Fibroblast of skin of right biceps (primary cell): ENCODE measurements at places on chromosomes 2 and 18.

DNA sequence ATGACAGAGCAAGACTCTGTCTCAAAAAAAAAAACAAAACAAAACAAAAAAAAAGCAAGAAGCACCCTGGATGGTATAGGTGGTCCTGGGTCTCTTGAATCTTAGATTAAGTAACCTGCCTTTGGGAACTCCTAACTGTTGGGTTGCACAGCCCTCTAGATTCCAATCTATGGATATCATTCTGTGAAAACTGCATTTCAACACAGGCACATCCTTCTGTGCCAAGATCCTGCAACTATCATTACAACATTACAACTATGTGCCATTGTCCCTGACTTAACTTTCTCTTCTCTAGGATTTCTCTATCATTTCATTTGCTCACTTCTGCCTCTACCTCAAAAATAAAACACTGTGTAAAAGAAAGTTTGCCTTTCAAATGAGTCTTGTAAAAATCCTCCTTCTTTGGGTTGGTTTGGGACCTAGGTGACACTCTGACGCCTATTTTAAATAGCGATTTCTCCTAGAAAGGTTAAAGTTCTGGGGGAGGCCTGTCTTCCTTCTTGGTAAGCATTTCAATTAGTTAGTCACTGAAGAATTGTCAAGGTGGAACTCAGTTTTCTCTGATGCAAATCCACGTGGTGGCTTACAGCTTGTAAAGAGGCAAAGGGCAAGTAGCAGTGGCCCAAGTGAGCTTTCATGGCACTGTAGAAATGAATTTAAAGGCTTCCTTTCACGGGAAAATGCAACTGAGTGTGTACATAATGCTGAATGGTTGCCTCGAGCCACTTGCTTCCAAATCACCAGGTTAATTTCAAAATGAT lies 9.2 kb downstream of the LGALSL start:
- DNase-seq, result peak; percentile 24

DNA sequence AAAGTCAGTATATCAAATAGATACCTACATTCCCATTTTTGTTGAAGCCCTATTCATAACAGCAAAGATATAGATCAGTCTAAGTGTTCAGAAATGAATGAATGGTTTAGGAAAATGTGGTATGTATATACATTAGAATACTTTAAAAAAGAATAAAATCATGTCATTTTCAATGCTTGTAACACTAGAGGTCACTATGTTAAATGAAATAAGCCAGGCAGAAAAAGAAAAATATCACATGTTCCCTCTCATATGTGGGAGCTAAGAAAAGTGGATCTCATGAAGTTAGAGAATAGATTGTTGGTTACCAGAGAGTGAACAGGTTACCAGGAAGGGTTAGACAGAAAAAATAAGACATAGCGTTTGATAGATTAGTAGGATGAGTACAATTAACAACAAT lies 1111.0 kb upstream of the SLC39A10 start:
- DNase-seq, result no peak

DNA sequence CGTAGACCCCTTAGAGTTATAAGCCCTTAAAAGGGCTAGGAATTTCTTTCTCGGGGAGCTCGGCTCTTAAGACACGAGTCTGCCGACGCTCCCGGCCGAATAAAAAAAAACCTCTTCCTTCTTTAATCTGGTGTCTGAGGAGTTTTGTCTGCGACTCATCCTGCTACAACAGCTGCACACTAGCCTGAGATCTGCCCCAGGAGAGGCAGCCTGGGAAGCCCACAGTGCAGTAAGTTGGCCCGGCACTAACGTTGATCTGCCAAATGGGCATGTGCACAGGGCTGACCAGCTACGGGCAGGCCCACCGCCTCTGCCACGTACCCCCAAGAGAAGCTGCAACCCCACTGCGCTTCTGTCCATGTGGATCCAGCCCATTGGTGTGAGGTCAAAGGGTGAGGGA lies 8.4 kb upstream of the LIMS2 start:
- peak; percentile 28 for DNase-seq

DNA sequence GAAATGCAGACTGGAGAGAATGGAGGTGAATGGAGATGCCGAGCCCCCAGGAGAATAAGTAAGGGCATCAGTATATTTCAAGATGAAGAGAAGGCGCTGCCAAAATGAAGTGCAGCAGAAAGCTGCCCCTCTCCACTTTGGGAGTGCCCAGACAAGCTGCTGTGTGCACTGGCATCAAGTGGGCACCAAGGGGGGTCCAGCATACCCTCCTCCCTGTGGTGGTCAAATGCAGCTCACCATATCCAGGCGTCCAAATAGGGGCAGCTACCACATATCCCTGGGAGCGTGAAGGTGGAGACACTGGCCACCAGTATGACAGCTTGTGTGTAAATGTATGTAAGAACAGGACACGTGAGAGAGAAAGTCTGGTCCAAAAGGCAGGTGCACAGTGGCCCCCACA lies 236.6 kb downstream of the KLHL29 start:
- DNase-seq, result no peak

DNA sequence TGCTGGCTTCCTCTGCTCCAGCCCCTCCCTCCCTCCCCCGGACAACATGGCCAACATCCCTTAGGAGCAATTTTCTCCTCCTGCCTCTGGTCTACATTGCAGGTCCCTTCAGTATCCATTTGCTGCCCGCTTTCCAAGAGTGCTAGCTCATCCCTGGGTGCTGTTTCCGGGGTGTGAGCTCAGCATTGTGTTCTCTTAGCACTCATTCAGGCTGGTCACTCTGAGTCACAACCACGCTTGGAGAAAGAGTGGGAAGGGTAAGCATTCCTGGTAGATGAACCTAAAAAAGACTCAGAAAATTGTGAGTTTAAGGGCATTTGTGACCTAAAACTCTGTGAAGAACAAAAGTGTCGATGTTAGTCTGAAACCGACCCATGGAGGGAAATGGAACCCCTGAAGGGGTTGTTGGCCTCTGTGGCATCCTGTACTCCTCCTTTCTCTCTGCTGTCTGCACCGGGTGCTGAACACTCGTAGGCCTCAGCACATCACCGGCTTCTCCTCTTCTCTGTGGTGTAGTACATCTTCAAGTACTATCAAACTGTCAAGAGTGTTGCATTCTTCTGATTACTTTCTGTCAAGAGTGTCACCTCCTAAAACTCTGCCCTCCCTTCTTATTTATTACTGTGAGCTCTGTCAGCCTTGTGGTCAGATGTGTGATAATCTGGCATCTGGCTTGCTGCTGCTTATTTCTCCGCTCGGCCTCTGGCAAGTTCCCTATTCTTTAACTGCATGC lies 73.0 kb downstream of the CTNNA2 start:
- DNase-seq, result peak; percentile 7

DNA sequence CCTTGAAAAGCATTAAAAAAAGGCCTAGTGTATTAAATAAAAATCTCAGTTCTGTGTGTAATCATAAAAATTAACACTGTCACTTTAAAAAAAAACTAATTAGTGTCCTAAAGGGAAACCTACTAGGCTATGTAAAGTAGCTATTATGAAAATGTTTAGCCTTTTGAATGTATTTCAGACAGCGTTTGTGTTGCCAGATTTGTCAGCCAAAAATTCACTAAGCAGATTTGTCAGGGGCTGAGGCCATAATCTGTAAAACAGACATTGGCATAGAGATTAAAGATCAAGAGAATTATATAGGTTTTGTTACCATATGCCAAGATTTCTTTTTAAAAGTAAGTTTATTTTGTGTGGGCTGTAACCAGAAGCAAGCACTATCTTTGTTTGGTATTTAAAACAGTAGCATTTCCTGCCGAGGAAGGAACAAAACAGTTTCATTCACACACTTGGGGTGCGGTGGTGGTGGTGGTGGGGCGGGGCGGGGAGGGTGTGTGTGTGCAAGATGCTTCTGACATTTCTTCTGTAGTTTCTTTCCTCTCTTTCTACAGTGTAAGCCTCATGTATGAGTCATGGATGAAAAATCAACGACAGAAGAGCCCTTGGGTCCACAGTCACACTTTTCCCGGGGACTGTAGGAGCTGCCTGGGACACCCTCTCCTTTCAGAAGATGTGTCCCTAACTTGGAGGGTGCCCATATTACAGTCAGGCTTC lies 328.5 kb upstream of the FANCL start:
- DNase-seq, result peak; percentile 45

GRCh38 chr2:12083081-12083581 lies 336.7 kb downstream of the LPIN1 start:
- no peak for DNase-seq

DNA sequence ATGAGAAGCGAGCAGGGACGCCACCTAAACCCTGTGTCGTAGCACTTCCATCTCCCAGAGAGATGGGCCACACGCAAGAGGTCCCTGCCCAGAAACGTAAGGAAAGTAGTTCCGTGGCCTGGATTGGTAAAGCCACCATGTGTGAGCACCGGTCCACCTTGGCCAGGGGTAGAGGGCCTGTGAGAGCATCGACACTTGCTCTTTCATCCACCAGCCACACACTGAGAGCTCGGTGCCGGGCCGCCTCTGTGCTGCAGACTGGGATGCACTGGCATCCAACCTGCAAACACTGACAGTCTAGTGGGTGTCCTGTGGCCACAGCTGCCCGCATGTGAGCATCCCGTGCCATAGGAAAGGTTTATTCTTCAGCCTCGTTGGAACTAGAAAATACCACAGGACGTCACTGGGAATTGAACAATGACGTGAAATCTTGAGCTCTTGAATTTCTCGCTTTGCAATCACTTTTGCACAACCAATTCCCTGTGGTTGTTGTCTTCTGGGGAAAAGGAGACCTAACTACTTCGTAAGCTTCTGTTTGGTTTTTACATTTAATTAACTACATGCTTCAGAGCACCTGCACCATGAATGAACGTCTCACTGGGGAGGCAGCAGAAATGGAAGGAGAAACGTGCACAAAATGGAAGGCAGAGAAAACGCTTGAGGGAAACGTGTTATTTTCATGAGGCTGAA lies 212.0 kb upstream of the RAB6C start:
- no peak for DNase-seq

DNA sequence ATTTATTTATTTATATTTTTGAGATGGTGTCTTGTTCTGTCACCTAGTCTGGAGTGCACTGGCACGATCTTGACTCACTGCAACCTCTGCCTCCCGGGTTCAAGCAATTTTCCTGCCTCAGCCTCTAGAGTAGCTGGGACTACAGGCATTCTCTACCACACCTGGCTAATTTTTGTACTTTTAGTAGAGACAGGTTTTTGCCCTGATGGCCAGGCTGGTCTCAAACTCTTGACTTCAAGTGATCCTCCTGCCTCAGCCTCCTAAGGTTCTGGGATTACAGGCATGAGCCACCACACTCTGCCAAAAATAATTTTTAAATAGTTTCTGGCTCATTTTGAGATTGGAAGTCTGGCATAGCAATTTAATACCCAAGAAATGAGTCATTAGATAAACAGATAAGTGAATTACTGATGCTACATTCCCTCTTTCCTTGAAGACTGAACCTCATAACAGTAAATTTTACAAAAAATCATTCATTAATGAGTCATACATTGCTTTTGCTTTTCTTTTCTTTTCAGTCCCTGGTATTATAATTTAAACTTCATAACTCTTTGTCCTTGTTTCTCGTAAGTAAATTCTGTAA lies 881.6 kb upstream of the PIK3C3 start:
- DNase-seq, result peak; percentile 93

DNA sequence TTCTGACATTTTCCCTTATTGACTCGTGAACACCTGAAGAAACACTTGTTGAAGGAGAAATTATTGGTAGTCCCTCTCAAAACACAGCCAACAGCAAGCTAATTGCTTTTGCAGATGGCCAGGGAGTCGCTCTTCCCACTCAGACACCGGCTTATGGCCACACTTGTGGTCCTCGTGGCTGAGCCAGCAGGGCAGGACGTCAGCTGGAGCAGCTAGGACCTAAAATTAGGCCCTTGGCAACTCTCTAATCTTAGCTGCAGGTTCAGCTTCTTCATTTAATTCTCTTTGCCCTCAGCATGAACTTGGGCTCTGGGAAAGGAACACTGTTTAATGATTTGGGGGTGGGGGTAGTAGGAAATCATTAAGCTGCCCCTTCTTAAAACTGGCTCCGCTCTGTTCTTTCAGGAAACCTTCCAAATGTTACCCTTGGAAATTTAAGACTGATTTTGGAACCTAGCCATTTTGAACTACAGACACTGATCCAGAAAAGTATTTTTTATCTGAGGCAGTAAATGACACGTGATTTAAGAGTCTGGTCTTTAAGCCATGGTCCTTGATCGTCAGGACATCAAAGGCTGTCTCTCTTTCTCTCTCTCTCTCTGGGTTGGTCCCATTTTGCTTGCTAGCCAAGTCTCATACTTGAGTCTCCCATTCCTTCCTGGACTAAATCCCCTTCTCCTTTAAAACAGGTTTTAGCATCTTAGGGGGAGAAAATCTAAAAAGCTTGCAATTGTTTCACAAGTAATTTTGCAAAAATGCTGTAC lies 77.5 kb downstream of the CDK15 start:
- DNase-seq, result no peak

- DNase-seq, result no peak
These were observed 129.1 kb upstream of the SMAD2 start for GRCh38 chr18:48059455-48060010.
